ENCODE measurements at places on chromosomes 1 and 21. TPM values are rescaled to one million over a fixed set of nuclear protein-coding genes. Genes with fewer than 3 reads are reported as not detected.

- DNase-seq, result no peak
These were observed 82.3 kb upstream of the SYT6 start for GRCh38 chr1:114235960-114236359.

GRCh38 chr1:4743978-4744750, 89.8 kb downstream of the AJAP1 start:
- no peak for DNase-seq

GRCh38 chr1:119910618-119911017, 14.3 kb upstream of the ADAM30 start:
- DNase-seq, result no peak

DNA sequence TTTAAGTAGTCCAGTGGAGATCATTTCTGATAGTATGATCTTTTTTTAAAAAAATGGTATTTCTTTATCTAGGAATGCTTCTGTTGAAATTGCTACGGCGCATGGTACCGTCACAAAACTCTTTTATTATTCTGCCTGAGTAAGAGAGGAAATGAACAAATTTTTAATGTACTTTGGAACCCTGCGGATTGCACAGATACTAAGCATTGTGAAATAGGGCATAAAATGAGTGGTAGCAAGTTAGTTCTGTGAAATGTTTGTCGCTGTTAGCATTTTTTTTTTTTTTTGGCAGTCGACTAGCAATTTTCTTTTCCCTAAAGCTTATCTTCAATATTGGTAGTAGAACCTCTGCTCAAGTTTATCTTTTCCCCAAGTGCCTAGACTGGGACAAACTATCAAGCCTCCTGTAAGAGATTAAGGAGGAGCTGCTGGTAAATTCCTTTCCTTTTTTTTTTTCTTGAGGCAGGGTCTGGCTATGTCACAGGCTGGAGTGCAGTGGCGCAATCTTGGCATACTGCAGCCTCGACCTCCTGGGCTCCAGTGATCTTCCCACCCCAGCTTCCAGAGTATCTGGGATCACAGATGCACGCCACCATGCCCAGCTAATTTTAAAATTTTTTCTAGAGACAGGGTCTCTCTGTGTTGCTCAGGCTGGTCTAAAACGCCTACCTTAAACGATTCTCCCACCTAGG, 2.2 kb downstream of the ITSN1 start:
- DNase-seq, result no peak

DNA sequence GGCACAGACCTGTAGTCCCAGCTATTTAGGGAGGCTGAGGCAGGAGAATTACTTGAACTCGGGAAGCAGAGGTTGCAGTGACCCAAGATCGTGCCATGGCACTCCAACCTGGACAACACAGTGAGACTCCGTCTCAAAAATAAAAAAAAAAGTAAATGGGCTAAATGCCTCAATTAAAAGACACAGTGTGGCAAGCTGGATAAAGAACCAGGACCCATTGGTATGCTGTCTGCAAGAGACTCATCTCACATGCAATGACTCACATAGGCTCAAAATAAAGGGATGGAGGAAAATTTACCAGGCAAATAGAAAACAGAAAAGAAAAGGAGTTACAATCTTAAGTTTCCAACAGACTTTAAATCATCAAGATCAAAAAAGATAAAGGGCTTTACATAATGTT, 40.3 kb downstream of the ACBD6 start:
- DNase-seq, result no peak

DNA sequence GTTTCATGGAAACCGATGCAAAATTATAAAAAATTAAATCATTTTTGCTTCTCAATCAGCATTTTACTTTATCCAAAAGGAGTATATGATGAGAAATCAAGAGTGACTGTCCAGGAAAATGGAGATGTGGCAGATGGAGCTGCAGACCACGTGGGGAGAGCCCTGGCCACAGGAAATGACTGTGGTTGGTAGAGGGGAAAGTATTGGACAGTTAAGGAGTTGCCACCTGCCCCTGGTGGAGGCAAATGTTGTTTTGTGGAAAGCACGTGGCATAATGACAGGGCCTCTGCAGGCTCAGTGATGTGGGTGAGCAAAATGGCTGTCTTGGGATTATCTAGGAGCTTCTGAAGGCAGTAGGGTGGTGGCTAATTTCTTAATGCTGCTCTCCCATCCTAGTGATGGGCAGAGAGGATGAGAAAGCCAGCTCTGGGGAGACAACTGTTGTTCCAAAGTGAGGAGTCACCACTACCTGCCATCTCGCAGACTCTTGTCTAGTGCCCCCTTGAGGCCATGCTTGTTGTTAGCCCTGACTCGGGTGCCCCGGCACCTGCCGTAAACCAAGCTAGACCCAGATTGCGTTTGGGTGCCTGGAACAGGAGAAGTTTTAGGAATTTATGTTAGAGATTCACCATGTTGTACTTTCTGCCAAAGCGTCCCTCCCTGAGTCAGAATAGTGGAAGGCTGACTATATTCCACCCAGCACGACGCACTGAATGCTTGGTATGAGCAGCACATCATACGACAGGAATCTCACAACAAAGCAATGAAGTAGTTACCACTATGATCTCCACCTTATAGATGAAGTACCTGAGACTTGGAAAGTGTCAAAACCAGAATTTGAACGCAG, 144.0 kb downstream of the ROR1 start:
- DNase-seq, result peak; percentile 75

Gene SLC6A9
- 0.55 TPM for total RNA-seq

Gene ANKRD45
- total RNA-seq, result 0.85 TPM

Gene PARS2
- total RNA-seq, result 10.0 TPM

Gene TRIM67
- total RNA-seq, result not detected

Gene PLA2G2E
- total RNA-seq, result not detected

Data from G401 (cell line).